ENCODE measurements at places on chromosomes 7 and 10.

- no peak for DNase-seq
Measured at GRCh38 chr10:14571866-14572507, 202.7 kb downstream of the FAM107B start.

GRCh38 chr10:28382525-28383269, 79.8 kb upstream of the MPP7 start:
- DNase-seq = no peak

GRCh38 chr7:106054971-106055532, 57.1 kb downstream of the SYPL1 start:
- DNase-seq = no peak

- DNase-seq = no peak
Measured at GRCh38 chr10:89201345-89202032, 5.6 kb downstream of the CH25H start.

DNA sequence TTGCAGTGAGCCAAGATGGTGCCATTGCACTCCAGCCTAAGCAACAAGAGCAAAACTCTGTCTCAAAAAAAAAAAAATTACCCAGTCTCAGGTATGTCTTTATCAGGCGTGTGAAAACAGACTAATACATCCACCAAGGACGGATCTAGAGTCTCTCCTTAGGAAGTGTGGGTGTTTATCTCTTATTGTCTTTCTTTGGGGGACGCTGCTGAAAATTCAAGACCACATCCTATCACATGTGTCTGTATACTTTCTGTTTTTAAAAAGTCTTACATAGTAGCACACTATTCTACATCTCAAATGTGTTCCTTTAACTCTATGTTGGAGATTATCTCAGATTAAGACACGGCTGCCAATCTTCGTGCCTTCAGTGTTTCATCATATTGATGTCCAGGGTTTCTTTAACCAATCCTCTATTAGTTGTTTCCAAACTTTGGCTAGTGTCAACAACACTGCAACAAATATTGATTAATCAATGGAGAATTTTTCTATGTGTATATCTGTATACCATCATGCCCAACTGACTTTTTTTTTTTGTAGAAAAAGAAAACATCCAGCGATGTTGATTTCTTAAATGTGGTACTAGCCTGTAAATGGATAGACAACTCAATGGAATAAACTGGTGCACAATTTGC, 92.3 kb upstream of the KDM7A start:
- no peak for DNase-seq

DNA sequence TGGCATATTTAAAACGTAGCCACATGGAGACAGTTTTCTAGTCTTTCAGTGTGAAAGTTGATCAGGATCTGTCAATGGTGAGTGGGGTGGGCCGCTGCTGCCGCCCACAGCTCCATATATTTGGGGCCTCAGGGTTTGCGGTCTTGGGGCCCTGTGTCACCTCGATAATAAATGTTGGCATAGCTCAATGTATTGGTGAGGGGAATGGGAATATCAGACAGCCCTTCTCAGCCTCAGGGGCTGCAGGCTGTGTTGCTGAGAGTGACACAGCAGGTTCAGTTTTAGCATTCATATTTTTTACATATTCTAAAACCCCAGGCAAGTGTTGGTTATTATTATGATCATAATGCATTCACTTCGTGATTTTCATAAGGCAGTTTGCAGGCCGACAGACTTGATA, 5.3 kb downstream of the CDH23 start:
- DNase-seq = no peak

- DNase-seq = no peak
Measured at GRCh38 chr7:6420680-6421079, 27.1 kb downstream of the DAGLB start.

- no peak for DNase-seq
Measured at GRCh38 chr10:3162533-3162932, 10.0 kb downstream of the PITRM1 start.

GRCh38 chr10:122154031-122154544, 117.0 kb upstream of the BTBD16 start:
- DNase-seq = no peak

- DNase-seq = peak; percentile 20
Measured at GRCh38 chr7:93575555-93576399, 1.3 kb upstream of the CALCR start.

- no peak for DNase-seq
Measured at GRCh38 chr10:244227-244626, 109.0 kb downstream of the ZMYND11 start.

DNA sequence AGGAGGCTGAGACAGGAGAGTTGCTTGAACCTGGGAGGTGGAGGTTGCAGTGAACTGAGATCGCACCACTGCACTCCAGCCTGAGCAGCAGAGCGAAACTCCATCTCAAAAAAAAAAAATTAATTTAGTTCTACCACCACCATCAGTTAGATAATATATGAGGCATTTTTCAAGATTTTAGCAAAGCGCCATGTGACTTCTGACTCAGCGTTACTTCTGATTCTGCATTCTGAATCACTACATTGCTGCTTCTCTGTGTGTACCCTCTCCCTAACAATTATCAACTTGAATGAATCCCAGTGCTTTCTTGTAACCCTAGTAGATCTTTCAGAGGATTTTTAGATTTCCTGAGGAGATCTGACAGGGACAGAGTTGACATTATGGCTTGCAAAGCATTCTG, 176.8 kb upstream of the SORCS1 start:
- DNase-seq = no peak

DNA sequence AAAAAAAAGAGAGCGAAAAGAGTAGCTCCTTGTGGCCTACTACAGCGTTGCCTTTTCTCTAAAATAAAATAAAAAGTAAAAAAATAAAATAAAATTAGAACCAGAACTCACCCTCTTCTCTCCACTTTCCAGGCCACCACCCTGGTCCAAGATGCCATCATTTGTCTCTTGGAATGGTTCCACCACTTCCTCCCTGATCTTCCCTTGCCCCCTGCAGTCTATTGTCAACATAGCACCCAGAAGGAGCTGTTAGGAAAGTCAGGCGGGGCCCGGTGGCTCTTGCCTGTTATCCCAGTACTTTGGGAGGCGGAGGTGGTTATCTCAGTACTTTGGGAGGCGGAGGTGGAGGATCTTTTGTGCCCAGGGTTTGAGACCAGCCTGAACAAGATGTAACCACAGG, 7.6 kb upstream of the GRID2IP start:
- peak; percentile 44 for DNase-seq

GRCh38 chr10:5297466-5297865, 67.3 kb upstream of the UCN3 start:
- DNase-seq = no peak

- no peak for DNase-seq
Measured at GRCh38 chr10:31803606-31804351, 124.9 kb downstream of the ARHGAP12 start.

GRCh38 chr10:28391283-28391682, 88.4 kb upstream of the MPP7 start:
- no peak for DNase-seq

DNA sequence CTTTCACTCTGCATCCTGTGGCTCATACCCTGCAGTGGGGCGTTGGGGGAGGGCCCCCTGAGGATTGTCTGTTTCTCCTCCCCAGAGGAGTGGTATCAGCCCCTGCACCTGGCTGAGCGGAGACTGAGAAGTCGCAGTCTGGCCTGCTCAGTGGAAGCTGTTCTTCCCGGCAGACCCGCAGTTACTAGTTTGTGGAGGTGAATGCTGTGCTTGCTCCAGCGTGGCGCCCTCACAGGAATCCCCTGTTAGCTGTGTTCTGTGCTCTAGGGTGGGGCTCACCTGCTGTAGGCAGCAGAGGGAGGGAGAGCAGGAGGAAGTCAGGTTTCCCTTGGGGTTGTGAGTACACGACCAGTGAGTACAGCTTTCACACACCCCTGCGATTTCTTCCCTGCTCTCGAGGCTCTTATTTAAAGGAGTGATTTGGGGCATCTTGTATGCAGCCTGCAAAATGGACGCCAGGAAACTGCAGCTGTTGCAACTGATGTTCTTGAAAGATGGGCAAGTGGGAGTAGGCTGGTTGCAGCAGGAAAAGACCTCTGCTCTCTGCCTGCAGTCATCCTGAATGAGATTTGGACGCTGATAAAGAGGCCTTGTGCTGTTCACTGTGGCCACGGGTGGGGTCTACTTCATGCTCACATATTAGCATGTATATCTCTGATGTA, 66.4 kb downstream of the HK1 start:
- DNase-seq = no peak

DNA sequence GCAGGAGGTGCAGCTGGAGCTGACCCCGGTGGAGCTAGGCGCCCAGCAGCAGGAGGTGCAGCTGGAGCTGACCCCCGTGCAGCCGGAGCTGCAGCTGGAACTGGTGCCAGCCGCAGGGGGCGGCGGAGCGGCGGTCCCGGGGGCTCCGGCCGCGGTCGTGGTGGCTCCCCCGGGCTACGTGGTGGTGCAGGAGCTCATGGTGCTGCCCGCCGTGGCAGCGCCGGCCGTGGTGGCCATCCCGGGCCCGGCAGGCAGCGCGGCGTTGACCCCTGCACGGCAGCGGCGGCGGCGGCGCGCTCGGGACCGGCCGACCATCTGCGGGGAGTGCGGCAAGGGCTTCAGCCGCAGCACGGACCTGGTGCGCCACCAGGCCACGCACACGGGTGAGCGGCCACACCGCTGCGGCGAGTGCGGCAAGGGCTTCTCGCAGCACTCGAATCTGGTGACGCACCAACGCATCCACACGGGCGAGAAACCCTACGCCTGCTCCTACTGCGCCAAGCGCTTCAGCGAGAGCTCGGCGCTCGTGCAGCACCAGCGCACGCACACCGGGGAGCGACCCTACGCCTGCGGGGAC, 6.8 kb downstream of the ZNF853 start:
- DNase-seq = no peak

- DNase-seq = no peak
Measured at GRCh38 chr7:96306385-96307125, 15.3 kb downstream of the SLC25A13 start.

- DNase-seq = no peak
Measured at GRCh38 chr7:132400561-132401142, 175.6 kb downstream of the PLXNA4 start.

- DNase-seq = no peak
Measured at GRCh38 chr10:8061274-8062211, 7.1 kb downstream of the GATA3 start.

GRCh38 chr10:99365736-99366135, 36.6 kb downstream of the CNNM1 start:
- DNase-seq = no peak

DNA sequence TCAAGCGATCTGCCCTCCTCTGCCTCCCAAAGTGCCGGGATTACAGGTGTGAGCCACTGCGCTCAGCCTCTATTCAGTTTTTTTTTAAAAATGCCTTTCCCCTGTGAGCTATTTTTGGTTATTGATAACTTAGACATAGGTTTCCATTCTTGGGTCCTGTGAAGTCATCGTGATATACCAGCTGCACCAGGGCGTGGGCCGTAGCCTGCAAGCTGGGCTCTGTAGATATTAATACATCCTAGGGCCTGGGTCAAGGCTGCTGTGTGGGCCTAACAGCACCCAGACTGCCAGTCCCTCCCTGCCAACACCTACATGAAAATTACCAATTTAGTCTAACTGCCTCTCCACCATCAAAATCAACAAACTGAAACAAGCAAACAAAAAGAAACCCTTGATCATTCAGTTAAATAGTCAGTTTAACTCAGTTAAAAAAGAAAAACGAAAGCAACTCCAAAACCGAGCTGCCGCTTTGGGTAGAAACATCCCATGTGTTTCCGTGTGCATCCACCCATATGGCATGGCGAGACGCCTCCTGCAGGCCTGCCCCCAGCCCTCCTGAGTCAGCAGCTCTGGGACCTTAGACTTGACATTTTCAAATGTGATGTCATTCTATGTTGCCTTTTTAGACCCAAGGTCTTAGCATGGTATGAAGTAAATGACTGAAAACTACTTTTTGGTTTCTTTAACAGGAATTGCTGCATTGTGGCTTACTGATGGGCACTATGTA, 330.2 kb downstream of the GLRX3 start:
- DNase-seq = no peak

DNA sequence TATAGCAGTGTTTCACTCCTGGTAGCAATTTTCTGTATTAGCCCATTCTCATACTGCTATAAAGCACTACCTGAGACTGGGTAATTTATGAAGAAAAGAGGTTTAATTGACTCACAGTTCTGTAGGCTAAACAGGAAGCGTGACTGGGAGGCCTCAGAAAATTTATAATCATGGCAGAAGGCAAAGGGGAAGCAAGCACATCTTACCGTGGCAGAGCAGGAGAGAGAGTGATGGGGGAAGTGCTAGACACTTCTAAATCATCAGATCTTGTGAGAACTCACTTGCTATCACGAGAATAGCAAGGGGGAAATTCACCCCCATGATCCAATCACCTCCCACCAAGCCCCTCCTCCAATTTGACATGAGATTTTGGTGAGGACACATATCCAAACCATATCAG, 131.6 kb upstream of the EFCAB10 start:
- DNase-seq = no peak

DNA sequence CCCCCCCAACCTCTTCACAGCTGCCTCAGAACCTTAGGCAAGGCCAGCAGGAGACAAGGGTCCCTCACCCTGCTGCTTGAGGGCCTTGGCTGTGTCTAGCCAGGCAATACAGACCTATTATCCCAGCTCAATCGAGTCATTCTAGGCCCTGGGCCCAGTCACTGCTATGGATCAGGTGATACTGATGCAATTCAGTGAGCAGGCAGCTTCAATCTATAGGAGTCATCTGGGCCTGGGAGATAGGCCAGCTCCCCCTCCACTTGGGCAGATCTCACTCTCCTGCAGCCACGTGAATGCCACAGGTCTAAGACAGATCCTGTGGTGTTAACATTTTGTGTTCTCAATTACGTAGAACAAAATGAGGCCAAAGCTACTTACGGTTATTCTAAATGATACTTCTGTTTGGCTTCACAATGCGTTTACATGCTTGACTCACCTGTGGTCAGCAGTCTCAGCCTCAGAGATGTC, 68.0 kb upstream of the LRRC4 start:
- no peak for DNase-seq

All from nephron progenitor cell (in vitro differentiated cells).